ENCODE measurements at places on chromosomes 2 and 18.

DNA sequence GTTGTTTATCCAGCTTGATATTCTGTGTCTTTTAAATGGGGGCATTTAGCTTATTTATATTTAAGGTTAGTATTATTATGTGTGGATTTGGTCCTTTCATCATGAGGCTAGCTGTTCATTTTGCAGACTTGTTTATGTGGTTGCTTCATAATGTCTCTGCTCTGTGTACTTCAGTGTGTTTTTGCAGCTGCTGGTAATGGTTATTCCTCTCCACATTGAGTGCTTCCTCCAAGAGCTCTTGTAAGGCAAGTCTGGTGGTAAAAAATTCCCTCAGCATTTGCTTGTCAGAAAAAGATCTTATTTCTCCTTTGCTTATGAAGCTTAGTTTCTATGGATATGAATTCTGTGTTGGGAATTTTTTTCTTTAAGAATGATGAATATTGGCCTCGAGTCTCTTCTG lies 47.8 kb upstream of the NT5C1B start:
- peak; percentile 70 for DNase-seq

GRCh38 chr18:60189856-60190255 lies 182.7 kb downstream of the MC4R start:
- no peak for DNase-seq

- DNase-seq = no peak
These were observed 8.4 kb upstream of the NTSR2 start for GRCh38 chr2:11678306-11678960.

GRCh38 chr2:5412001-5412400 lies 280.2 kb upstream of the SOX11 start:
- no peak for DNase-seq

- DNase-seq = no peak
These were observed 45.3 kb downstream of the PIKFYVE start for GRCh38 chr2:208311321-208311720.

DNA sequence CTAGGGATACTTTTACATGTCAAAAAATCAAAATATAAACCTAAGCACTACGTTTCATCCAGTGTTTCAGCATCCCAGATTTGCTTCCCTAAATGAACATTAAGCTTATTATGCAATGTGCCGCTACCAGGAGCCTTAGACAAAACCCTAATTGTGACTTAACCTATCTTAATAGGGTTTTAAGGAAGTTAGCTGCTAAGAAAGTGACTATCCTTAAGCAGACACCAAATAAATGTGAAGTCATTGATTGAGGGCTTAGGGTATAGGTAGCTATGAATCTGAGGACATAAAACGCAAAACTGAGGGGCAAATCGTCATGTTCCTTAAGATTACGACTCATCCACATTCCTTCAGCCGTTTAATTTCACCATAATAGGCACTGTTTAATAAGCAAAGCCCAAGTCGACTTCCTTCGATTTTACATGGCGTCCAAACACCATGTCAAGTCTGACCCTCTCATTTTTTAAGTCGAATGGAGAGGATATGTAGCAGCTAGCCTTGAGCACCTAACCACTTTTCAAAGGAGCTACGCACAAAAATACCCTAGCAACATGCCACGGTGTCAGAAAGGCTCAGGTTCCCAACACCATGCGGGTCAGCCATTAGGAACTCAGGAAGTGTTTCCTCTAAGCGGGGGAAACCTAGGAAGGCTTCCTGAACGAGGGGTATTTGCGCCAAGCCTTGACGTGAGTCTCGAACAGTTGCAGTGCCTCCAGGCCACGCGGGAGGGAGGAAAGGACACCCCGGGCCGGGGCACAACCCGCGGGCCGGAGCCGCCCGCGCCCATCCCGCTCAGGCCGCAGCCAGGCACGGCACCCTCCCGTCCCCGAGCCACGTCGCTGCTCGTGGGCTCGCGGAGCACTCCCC lies 1.0 kb downstream of the HDLBP start:
- no peak for DNase-seq

DNA sequence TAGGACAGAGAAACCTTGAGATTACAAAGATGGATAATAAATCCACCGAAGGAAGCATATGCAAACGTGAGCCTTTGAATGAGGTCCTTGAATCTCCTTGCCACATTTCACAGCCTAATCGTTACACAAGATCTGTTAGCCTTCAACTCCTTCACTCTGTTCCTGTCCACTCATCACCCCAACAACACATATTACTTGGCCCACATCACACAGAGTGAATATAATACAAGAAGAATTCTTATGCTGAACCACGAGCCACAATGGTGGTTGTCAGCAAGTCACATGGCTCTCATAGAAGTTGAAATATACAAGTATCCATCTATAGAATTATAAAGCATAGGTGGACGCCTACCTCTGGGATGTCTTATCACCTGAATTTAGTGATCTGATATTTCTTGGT lies 12.6 kb downstream of the ZBTB7C start:
- no peak for DNase-seq

DNA sequence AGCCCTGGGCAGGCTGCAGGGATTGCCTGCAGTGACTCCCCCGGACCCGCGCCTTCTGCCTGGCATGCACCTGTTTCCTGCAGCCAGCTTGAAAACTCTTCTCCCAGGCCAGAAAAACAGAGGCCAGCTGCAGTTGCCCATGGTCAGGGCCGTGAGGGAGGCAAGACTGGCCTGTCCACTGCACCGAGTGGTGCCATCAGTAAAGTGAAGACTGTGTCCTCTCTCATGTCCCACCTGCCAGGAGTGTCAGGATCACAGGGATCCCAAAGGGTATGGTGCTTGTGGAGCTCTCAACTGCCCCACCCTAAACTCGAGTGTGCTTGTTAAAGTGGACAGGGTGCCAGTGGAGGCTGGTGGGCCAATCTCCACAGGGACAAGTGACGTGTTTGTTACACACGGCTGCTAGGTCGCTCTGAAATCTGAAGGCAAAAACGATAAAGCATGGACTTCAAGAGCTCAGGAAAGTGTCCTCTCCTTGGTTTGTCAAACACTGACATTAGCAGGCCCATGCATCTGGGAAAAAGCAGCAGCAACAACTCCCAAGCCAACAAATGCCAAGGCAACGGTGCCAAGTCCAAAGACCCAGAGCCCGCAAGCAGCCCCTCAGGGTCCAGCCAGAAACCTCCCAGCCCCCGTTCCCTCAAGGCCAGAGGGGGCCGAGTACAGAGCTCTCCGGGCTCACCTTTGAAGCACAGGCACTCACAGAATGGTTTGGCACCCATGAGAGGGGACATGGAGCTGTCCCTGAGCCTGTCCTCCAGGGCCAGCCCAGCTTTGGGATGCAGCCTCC lies 213.2 kb downstream of the HDAC4 start:
- no peak for DNase-seq

DNA sequence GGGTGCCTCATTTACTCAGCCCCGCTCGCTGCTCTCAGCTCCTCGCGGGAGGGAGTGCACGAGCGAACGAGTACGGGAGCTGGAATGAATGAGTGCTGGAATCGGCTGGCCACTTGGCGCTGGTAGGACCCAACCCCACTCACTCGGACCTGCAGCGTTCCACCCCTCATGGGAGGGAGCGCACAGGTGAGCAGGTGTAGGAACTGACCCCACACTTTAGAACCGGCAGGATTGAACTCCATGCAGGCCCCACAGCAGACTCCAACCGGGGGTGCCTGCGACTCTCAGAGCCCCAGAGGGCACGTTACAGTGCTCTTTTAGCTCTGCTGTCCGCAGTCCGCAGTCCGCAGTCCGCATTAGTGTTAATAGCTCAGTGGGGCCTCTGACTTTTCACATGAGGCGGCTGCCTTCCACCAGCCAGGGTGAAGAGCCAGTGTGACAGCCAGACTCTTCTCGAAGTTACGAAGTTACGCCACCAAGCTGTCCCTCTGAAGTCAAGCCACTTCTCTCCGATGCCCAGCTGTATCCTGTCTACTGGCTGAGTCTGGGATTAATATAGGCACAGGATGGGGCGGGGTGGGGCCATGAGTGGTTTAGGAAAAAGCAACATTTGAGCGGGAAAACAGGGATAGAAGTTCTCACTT lies 102.7 kb upstream of the ARHGAP15 start:
- no peak for DNase-seq

GRCh38 chr2:102755284-102755683 lies 6.5 kb upstream of the TMEM182 start:
- DNase-seq = no peak
